Placental epithelial cell (primary cell): ENCODE measurements at places on chromosomes 12 and 14. TPM values are rescaled to one million over a fixed set of nuclear protein-coding genes. Genes with fewer than 3 reads are reported as not detected.

The PCNX4 gene
- 58.1 and 94.2 TPM in 2 replicates for total RNA-seq

The ALKBH2 gene
- total RNA-seq: 14.1 and 18.1 TPM in 2 replicates

The MSRB3 gene
- total RNA-seq: 11.8 and 15.9 TPM in 2 replicates

The CERS5 gene
- 28.3 and 35.1 TPM in 2 replicates for total RNA-seq

The NANOG gene
- under 0.01 and 0.11 TPM in 2 replicates for total RNA-seq

The NAB2 gene
- total RNA-seq: 22.8 and 50.1 TPM in 2 replicates

The VTI1B gene
- total RNA-seq: 49.2 and 55.0 TPM in 2 replicates

The SLCO1B1 gene
- not detected in 2 replicates for total RNA-seq

The ZNF385A gene
- total RNA-seq: 0.79 and 2.9 TPM in 2 replicates

The ASPG gene
- 0.22 and 0.79 TPM in 2 replicates for total RNA-seq

The ACIN1 gene
- total RNA-seq: 77.8 and 103 TPM in 2 replicates

The SOAT2 gene
- total RNA-seq: not detected in 2 replicates

The CCDC59 gene
- 30.8 and 33.8 TPM in 2 replicates for total RNA-seq

The PLEKHG7 gene
- total RNA-seq: not detected in 2 replicates

The DAO gene
- not detected in 2 replicates for total RNA-seq

The CTSG gene
- total RNA-seq: not detected in 2 replicates

The DBX2 gene
- not detected in 2 replicates for total RNA-seq

The DEPDC4 gene
- 1.4 and 3.1 TPM in 2 replicates for total RNA-seq

The DNAH10 gene
- under 0.01 and 1.2 TPM in 2 replicates for total RNA-seq

The IL31 gene
- not detected in 2 replicates for total RNA-seq

The METTL1 gene
- total RNA-seq: 4.7 and 6.6 TPM in 2 replicates

The GPRC5D gene
- 0.22 TPM in 1 of 2 replicates, not detected in the other for total RNA-seq

The ESRRB gene
- under 0.01 and 0.22 TPM in 2 replicates for total RNA-seq

The ABCC9 gene
- under 0.01 and 0.11 TPM in 2 replicates for total RNA-seq

The NRIP2 gene
- total RNA-seq: not detected in 2 replicates

The CD163L1 gene
- 0.11 TPM in 1 of 2 replicates, not detected in the other for total RNA-seq

The MCRS1 gene
- 55.4 and 93.0 TPM in 2 replicates for total RNA-seq

The KRT81 gene
- not detected in 2 replicates for total RNA-seq

The TAS2R14 gene
- total RNA-seq: 2.5 and 2.7 TPM in 2 replicates

The IL26 gene
- total RNA-seq: not detected in 2 replicates

The OR4N2 gene
- not detected in 2 replicates for total RNA-seq

The OR6C2 gene
- not detected in 2 replicates for total RNA-seq

The IAPP gene
- total RNA-seq: not detected in 2 replicates

The ADAMTS20 gene
- not detected in 2 replicates for total RNA-seq

The TMCC3 gene
- total RNA-seq: under 0.01 and 0.11 TPM in 2 replicates

The TEX52 gene
- not detected in 2 replicates for total RNA-seq

The P2RX2 gene
- total RNA-seq: not detected in 2 replicates

The DPF3 gene
- 0.11 TPM in 1 of 2 replicates, not detected in the other for total RNA-seq

The CLEC4C gene
- total RNA-seq: not detected in 2 replicates

The KRT82 gene
- not detected in 2 replicates for total RNA-seq
